OCI-M1 (cell line): ENCODE measurements at places on chromosomes 5 and 9.

- no peak for DNase-seq
These were observed at the start of gene PPP2R2B for GRCh38 chr5:146878476-146879172. Gene PPP2R2B, minus strand, starts transcription at chr5:146878757.

DNA sequence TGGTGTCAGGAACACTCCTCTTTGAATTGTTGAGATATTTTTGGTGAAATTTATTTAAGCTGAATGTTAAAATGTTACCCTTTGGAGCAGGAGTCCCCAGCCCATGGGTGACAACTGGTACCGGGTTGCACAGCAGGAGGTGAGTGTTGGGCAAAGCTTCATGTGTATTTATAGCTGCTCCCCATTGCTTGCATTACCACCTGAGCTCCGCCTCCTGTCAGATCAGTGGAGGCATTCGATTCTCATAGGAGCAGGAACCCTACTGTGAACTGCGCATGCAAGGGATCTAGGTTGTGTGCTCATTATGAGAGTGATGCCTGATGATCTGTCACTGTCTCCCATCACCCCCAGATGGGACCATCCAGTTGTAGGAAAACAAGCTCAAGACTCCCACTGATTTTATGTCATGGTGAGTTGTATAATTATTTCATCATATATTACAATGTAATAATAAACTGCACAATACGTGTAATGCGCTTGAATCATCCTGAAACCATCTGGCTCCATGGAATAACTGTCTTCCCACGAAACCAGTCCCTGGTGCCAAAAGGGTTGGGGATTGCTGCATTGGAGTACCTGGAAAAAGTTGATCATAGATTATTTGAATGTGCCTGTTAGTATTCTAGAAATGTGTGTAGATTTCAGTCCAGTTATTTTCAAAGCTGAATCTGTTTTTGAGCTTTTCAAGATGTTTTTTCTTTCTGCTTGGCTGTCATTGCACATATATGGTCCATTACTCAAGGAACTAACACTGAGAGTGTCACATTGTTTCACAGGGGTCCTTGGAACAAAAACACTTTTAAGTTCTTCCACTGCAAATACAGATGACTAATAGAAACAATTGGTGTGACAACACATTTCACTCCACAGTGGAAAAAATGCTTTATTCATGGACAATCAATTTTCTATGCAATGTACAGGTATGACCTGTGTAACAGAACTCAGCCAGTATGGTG lies 104.6 kb upstream of the TNFAIP8 start:
- no peak for DNase-seq

- no peak for DNase-seq
These were observed 87.6 kb upstream of the FAM170A start for GRCh38 chr5:119541716-119542115.

DNA sequence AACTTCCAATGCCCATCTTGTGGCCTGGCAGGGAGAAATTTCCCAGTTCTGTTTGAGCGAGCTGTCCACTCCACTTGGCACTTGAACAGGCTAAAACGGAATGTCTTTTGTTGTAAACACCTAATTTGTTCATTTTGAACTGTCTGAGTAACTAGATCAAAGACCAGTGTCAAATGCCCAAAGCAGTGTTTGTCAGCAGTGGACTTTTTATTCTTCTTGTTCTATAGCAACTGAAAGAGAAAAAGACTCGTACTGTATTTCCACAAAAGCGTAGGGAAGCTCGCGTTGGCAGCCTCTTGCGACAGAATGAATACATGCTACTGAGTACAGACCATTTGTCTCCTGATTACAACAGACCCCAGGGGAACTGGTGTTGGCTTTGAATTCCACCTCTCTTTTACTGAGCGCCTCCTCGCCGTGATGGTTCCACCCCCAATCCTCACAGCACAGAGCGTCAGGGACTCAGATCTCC lies 601.8 kb upstream of the ZNF608 start:
- no peak for DNase-seq

DNA sequence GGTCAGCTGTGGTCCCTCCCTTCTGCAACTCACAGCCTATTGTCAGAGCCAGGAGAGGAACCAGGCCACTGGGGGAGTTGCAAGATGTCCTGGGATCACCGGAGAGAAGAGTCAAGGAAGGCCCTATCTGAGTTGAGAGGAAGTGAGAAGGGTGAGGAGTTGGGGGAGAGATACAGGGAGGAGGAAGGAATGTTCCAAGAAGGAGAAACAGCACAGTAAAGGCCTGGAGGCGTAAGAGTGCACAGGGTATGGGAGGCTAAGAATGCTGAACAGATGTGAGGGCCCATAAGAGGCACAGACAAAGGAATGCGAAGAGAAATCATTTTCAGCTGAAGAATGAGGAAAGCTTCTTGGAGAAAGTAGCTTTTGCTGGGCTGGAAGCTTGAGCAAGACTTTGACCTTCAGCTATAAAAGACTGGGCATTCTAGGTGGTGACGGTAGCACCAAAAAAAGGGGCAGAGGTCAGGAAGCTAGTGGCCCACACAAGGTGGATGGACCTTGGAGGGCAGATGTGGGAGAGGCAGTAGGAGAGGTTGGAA lies 21.6 kb upstream of the CSF1R start:
- no peak for DNase-seq

DNA sequence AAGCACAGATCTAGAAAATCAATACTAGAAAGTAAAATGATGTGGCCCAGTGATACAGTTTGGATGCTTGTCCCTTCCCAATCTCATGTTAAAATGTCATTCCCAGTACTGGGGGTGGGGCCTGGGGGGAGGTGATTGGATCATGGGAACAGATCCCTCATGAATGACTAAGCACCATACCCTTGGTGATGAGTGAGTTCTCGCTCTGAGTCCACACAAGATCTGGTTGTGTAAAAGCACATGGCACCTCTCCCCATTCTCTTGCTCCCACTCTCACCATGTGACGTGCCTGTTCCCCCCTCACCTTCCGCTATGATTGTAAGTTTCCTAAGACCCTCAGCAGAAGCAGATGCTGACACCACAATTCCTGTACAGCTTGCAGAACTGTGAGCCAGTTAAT lies 234.2 kb upstream of the CDH6 start:
- DNase-seq: no peak

DNA sequence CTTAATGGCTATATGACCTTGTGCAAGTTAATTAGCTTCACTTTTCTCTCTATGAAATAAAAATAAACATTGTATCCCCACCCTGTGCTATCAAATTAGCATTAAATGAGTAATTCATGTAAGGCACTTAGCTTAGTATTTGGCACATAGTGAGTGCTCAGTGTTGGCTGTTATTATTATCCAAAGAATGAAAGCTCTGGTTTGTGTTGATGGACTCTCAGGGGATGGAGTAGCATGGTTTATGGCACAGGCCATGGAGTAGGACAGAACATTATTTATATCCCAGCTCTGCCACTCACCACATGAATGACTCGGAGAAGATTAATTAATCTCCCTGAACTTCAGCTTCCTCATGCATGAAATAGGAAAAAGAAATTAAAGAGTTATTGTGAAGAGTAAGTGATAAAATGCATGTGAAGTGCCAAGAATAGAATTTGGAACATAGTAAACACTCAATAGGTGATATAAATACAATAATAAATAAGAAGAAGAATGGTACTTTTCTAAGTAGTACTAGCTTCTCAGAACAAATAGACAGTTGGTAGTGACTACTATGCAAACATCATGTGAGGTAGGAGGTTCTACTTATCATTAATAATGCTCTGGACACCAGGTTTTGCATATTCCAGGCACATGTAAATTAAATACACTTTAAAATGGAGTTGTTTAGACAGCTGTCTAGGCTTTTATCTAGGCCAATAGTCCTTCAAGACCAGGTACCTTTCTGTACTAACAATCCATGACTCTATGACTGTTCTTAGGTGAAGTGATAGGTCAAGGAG lies 146.4 kb downstream of the GRIA1 start:
- DNase-seq: no peak

DNA sequence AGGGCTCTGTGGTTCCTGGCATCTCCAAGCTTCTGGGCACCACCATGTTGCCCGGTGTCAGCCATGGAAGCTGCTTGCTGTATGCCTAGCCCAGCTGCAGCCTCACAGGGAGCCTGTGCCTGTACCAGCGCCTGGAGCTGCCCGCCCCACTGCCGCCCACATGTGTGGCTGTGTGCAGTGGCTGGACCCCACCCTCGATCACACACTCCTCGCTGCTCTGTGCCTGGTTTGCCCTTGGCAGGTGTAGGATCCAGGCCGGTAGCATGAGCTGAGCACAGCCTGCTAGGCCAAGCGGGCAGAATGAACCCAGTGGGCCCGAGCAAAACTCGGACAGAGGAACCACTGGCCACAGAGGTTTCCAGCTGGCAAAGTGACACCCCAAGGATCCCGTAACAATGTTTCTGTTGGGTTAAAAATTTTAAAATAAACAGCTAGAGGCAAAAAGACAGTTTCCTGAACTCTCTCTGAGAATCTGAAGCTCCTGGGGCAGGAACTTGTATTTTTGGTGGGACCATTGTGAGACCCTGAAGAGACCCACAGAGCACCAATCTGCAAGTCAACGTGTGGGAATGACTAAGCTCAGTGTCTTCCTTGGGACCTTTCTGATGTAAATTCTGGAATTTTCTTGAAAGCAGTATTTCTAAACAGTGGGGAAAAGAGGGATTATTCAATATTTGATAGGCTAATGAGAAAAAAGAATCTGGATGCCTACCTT lies 73.1 kb upstream of the CCDC112 start:
- no peak for DNase-seq

- DNase-seq: no peak
These were observed 31.0 kb downstream of the PCDHGC5 start for GRCh38 chr5:141519605-141520565.

- peak; percentile 92 for DNase-seq
These were observed 35.5 kb upstream of the ANXA2R start for GRCh38 chr5:43075319-43076293.

- no peak for DNase-seq
These were observed at the start of gene OSMR for GRCh38 chr5:38845526-38846378. Gene OSMR, plus strand, starts transcription at chr5:38846012. Its CDS starts 23,033 bp downstream, at chr5:38869045.

DNA sequence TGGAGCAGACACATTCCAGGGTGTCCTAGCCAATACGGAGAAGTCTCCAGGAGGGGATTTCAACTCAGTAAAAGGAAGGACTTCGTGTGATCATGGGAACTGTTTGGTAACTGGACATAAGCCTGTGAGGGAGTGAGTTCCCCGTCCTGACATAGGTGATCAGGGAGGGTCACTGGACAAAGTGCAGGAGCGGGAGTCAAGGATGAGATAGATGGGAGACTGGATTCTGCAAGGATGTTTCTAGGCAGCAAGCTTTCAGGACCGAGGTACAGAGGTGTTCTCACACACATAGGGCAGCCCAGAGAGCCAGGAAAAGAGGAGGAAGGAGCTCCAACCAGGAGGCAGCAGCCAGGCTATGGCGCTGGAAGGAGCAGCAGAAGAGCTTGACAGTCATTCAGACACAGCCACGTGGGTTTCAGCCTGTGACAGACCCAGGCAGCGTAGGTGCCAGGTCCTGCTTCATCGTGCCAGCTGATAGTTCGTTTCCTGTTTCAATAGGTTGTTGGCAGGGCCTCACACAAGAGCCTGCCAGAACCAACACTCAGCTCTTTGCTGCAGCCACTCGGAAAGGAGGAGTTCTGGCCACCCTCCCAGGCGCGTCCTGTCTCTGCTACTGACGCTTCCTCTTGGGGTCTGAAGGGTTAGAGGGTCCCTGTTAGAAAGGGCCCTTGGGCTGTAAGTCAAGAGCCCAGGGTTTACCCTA lies 84.1 kb downstream of the AMBP start:
- DNase-seq: no peak

GRCh38 chr5:159208514-159209437 lies 577 bp downstream of the RNF145 start:
- DNase-seq: peak; percentile 66

- DNase-seq: no peak
These were observed 230.9 kb downstream of the GADD45G start for GRCh38 chr9:89835666-89836065.

DNA sequence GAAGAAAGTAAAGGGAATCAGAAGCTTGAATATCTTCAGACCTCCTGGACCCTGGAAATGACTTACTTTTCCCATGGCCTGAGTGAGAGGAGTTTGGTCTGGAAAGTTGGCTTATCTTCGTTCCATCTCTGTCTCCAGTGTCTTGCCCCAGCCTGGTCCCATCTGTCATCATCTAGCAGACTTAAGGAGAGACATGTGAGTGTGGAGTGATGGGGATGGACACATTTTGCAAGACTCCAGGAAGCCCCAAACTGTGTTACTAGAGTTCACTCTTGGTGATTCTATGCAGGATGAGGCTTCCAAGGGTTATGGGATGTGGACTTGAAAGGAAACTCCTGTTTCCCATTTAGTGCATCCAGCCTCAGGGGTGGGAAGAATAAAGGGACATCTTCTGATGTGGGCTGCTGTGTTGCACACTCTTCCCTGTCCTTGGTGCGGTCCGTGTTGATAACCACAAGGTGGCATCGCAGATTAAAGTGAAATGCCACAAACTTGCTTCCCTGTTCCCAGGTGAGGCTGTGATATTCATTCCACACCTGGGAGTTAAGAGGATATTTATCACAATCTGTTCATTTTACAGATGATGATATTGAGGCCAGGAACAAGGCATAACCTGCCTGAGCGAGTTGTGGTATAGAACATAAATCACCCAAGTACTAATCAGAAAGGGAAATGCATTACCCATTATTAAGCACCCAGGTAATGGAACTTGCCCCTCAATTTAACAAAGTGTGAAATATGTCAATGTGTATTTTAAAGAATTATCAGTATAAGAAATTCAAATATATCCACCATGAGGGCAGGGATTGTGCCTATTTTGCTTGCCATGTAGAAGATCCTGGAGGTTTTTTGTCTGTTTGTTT lies 269.9 kb upstream of the PAPPA start:
- peak; percentile 23 for DNase-seq

GRCh38 chr5:116848954-116849581 lies 274.4 kb upstream of the SEMA6A start:
- DNase-seq: no peak

DNA sequence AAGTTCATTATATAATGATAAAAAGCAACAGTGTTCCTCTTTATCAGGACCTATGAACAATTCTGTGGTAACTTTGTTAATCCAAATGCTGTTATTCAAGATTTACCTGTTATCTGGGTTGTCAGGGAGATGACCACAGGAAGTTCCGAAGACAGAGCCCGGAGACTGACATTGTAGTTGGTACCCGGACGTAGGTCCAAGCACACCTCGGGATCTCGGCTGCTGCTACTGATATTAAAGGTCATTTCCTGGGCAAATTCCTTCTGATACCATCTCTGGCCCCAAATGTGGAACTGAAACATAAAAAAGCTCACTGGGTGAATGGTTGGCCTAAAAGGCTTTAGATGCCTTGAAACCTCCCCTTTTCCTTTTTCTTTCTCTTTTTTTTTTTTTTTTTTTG lies 96.7 kb downstream of the SUSD1 start:
- no peak for DNase-seq

- no peak for DNase-seq
These were observed 82.4 kb downstream of the PCSK1 start for GRCh38 chr5:96350678-96351077.

GRCh38 chr5:11251247-11251646 lies 490.2 kb upstream of the DAP start:
- DNase-seq: no peak

GRCh38 chr5:132785365-132785764 lies 8.3 kb upstream of the SEPTIN8 start:
- DNase-seq: no peak
